ENCODE measurements at places on chromosomes 4 and X.

DNA sequence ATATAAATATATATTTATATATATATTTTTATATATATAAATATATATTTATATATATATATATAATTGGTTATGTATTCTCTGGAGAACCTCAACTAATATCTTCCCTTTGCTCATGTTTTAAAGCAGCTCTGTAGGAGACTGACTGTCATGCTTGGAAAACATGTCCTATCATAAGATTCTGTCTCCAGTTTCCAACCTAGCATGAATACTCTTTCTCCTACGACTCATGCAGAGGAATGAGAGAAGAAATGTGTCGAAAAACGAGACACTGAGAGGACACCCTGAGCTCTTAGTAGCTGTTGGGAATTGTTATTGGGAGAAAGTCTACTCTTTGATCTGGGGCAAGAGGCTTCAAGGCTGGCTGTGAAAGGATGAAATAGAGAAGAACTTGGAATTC is 166.5 kb upstream of the SLIT2 start:
- no peak for DNase-seq

DNA sequence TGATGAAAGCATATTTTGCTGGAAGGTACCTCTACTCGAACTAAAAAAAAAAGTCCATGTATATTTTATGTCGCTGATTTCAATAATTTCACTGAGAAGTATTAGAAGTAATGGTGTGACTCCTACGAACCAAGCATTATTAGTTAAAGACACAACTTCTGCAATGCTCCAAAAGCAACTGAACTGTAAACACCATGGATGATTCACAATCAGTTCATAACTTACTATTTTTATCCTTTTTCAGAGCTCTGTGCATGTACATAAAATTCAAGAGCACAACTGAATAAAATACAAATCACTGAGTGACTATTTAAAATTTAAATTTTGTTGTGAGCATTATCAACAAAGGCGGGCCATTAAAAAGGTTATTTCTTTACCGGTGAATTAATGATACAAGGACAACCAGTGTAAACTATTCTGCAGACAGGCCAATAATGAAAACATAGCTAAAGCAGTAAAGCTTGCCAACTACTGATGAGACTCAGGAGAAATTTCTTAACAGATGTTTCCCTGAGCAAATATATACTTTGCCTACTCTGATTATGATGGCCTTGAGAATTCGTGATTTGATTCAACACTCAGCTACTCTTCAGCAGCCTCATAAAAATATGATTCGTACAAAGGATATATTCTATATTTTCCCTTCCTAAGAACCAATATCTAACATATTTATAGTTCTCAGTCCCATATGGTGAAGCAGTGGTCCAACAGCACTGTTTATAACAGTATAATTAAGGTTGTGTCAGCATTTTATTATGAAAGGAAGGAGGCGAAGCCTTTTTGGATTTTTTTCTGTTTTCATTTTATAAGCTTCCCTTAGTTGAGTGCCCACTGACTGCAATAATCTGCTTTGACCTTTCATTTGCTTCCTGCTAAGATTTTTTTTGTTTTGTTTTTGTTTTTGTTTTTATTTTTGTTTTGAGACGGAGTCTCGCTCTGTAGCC is 62.8 kb upstream of the NEIL3 start:
- no peak for DNase-seq

DNA sequence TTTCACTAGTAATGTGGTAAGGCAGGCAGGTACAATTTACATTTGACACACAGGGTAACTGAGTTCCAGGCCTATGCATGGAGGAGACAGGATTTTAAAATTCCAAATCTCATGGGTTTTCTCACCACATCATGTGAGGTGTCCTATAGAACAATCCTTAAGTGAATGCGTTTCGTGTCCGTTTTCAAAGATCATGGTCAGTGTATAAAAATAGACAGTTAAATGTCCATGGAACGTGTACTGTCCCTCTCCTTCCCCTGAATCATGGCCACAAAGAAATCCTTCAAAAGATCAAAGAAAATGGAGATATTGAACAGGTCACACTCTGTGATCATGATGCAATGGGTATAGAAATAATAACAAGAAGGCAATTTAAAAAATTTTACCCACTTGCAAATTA is 42.0 kb downstream of the LIMCH1 start:
- DNase-seq: no peak

DNA sequence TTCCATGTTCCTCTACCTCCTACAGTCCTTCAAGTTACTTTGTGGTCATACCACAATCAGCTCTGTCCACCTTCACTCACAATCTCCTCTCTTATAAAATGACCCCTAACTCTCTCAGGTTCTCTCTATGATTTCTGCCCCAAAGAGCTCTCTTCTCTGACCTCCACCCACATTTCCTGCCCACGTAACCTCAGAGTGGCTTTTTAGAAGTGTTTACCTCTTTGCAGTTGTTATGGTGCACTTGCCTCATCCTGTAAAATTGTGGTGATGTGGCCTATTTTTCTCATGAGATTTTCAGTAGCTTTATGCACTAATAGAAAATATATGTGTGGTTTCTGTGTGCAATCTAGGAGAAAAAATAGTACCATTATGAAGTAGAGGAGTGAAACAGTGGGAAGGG is 215.8 kb downstream of the PACRGL start:
- no peak for DNase-seq

- DNase-seq: no peak
Observed at GRCh38 chr4:47876310-47876709, 38.1 kb downstream of the NFXL1 start.

- no peak for DNase-seq
Observed at GRCh38 chr4:111717921-111718320, 427.3 kb upstream of the FAM241A start.

DNA sequence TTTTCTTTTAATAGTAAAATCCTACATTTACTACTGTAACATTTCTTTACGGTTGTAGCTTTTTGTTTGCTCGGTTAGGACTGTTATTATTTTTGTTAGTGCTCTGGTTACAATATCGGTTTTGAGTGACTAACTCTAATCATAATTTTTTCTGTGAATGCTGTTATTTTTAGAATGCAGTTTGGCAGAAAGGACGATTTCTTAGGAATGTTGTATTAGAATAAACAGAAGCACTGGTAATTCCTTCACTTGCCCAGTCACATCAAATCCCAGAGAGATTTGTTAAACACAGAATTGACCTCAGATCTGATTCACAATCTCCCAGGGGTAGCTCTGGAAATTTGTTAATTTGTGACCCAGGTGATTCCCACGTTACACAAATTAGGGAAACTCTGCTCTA is 21.7 kb downstream of the DDIT4L start:
- no peak for DNase-seq

DNA sequence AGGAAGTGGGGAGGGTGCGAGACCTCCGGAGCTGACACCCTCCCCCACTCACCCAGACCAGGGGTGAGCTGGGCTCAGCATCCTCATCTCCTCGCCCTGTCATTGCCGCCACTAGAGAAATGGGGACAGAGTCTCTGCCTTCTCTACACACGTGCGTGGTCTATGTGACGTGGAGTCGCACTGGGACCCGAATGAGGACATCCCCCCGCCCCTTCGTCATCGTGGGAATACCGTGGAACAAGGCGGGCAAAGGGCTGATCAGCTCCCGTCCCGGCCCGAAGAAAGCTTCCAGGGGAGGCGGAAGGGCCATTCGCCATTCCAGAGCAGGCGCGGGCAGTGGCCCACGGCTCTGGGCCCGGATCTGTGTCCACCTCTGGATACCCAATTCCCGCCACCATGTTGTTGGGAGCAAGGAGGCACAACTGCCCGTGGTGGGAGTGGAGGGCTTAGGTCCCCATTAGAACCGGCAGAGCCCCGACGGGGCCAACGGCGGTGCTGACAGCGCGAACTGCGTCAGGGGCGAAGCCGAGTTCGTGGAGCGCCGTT is 12.0 kb downstream of the HMX1 start:
- DNase-seq: no peak

DNA sequence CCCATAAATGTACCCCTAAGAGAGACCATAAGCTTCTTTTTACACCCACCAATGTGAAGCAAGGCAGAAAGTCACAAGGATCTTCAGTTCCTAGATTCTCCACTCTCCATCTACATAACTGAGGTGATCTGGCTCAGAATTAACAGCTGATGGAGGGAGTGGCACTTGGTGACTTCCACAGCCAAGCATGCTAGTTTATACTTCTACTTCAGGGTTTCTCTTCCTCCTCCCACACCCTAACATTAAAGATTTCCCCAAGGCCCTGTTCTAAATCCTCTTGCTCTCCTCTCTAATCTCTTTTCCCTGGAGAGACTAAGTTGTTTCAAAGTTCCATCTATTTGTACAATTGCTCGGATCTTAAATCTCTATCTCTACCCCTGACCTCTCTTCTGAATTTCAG is 81.1 kb downstream of the MBNL3 start:
- DNase-seq: no peak

GRCh38 chrX:136162827-136163570 is 15.7 kb downstream of the FHL1 start:
- no peak for DNase-seq

GRCh38 chr4:7648544-7649395 is 214.0 kb upstream of the PSAPL1 start:
- no peak for DNase-seq

DNA sequence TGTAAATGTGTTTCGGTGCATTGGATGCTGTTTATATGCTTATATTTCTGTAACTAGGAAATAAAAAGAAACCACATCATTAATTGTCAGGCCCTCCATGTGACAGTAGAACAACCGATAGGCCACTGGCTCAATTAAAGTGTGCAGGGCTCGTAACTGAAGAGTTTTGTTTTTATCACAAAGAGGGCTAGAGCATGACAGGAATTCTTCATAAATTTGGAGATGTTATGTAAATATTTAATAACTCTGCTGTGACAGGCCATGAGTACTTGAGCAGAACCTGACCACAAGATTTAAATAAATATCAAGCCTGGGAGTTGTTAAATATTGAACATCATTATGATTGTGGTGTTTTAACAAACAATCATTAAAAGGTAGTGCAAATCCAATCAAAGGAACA is 55.9 kb downstream of the MID1 start:
- no peak for DNase-seq

DNA sequence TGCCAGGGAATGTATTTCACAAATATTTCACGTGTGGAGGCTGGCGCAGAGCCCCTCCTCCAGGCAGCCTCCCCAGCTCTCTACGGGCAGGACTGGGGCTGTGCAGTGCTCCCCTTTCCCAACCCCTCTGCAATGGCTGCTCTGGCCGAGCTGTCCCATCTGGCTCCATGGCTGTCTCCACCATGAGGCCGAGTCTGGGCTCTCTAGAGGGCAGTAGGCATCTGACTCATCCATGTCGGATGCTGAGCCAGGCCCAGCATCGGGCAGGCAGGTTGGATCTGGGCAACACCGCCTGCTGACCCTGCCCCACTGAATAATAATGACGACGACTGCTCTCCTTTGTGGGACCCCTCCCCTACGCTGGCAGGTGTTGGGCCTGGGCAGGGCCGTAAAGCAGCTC is 11.0 kb upstream of the SH3TC1 start:
- no peak for DNase-seq

DNA sequence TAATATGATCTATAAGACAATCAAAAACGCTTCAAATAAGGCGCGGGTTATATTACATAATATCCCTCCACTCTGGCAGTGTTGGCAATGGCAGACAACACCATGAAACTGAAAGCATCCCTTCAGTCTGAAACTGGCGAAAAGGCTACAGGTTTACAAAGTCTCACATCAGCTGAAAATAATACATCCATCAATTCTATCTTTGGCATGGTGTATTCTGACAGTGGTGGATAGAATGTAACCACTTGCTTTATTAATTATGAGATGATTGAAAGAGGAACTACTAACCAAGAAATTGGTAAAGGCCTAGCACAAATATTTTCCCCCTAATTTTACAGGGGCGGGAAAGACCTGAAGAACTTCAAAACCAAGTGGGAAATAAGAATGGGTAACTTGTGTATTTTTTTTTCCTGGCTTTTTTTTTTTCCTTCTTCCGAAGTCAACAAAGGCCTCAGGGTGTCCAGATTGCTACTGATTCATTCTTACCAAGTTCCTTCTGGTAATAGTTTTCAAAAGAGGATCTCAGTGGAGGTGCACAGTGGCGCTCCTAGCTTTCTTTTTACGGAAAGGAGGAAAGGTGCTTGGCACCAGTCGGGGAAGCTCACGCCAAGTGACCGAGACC is 728 bp downstream of the UBA6 start:
- no peak for DNase-seq

GRCh38 chr4:179465131-179465797 is 2023.0 kb upstream of the AGA start:
- no peak for DNase-seq

DNA sequence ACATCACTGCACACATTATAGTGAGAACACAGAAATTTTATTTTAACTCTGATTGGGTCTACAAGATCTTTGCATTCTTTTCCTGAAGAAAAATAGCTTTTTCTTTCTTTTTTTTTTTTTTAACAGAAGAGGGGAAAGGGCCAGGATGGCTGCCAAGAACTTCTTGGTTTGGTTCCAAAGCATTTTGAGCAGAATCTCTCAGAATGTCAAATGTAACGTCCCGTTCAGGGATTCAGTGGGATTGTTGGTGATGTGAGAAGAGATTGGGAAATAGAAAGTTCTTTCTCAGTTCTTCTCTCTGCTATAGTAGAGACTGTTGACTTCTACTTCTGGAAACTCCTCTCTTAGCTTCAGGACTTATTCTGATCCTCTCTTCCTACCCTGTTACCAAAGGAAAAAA is 70.9 kb upstream of the CBR4 start:
- DNase-seq: no peak

DNA sequence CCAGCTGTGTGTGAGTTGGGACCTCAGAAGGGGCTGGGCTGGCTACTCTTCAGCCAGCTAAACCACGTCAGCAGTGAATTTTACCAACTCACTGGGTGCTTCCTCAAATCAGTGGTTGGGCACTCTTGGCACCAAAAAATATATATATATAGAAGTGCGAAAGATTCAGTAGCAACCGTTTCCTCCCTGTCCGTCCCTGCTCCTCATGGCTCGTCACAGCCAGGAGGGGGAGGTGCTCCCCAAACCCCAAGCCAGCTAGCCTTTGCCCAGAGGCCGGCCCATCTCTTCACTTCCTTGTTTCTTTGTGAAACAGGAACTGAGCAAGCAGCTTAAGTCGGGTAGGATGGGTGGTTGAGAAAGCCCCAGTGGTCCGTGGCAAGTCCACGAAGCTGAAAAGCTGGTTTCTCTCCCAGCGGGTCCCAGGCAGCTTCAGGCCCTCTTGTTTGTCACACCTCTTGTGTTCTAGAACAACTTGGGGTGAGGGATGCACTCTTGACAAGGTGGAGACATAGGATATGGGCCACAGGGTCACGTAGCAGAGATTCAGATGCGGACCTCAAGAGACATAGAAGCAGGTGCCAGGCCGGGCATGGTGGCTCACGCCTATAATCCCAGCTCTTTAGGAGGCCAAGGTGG is 6.8 kb upstream of the SASH3 start:
- peak; percentile 3 for DNase-seq

- no peak for DNase-seq
Observed at GRCh38 chr4:32043248-32043633, 1323.1 kb downstream of the PCDH7 start.

- no peak for DNase-seq
Observed at GRCh38 chr4:856225-856901, 30.4 kb upstream of the CPLX1 start.

Measured in hypothalamus (tissue), 51 donors.